ENCODE measurements at places on chromosomes 6 and 20.

DNA sequence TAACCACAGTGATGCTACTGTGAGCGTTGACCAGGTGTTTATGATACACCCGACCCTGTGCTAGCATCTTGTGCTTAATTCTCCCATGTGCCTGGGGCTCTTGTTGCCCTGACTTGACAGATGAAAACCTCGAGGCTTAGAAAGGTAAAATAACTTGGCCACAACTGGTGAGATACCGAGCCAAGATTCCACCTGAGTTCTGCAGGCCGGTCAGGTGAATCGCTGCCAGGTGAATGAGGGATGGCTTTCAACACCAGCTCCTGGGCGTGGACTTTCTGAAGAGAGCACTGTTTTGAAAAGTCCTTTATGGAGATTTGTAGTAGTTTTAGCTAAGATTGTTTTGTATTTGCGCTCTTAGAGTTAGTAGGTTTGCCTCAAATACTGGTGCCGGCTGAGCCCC is 12.2 kb upstream of the ZNF831 start:
- DNase-seq = no peak

- DNase-seq = no peak
Observed at GRCh38 chr6:126600258-126600916, 260.5 kb downstream of the CENPW start.

GRCh38 chr6:34036357-34037069 is 109.4 kb downstream of the GRM4 start:
- DNase-seq = no peak

- DNase-seq = peak; percentile 14
Observed at GRCh38 chr6:62528894-62529526, 243.0 kb upstream of the KHDRBS2 start.

GRCh38 chr20:10541668-10542411 is 106.7 kb downstream of the SLX4IP start:
- DNase-seq = no peak

DNA sequence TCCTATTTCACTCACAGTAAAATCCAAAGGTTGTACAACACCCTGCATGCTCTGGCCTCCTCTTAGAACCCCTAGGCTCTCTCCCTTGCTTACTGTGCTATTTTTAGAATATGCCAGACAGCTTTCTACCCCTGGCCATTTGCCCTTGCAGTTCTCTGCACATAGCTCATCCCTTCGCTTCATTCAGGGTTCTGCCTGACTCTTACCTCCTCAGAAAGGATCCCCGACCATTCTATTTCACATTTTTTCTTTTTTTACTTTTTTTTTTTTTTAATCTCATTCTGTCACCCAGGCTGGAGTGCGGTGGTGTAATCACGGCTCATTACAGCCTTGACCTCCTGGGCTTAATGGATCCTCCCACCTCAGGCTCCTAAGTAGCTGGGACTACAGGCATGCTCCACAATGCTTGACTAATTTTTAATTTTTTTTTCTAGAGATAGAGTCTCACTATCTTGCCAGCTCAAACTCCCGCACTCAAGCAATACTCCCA is 33.6 kb downstream of the COMMD7 start:
- DNase-seq = peak; percentile 29

DNA sequence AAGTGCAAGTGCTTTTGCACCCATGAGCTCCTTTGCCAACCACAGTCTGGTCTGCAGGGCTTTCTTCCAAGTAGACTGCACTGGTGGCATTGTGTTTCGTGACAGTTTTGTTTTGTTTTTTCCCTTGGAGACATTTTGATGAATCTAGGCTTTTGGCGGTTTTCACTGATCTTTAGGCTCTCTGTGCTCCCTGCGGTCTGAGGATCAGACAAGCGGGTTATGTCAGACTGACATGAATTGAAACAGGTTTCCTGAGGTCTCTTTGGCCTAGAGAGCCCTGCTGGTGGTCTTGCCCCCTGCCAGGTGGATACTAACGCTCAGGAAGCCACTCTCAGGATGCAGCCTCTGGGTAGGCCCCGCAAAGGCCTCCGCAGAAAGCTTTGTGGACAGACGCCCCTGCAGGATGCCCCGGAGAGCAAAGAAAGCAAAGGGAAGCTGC is 555.4 kb upstream of the AGPAT4 start:
- DNase-seq = no peak

GRCh38 chr6:170034294-170034693 is 256.6 kb downstream of the DLL1 start:
- DNase-seq = no peak

DNA sequence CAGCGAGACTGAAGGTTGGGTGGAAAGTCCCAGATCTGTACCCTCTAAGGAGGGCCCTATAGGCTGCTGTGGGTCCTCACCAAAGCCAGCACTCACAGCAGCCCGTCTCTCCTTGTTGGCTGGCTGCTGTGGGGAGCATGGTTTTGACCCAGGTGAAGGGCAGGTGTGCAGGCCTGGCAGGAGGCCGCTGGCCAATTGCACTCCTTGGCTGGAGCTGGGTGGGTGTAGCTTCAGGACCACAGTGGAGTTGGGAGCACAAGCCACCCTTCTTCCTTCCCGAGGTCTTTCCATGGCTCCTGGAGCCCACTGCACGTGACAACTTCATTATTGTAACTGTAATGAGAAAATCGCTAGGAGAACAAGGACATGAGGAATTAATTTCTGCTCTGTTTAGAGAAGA is 287.7 kb upstream of the FOXQ1 start:
- no peak for DNase-seq

DNA sequence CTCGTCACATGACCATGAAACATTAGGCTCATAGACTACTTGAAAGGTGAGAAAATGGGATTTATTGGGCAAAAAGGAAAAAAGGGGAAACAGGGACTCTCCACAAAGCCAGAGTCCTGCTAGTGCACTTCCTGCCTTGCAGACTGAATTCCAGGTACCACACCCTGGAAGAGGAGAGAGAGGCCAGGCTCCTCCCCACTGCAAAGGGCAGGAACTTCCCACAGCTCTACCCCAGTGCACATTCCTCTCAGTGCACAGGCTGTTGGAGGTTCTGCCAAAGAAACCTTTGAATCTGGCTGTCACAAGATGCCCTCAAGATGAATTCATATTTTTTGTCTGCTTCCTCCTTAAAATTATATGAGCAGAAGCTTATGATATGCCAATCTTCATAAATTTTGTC is 920.4 kb upstream of the GJE1 start:
- DNase-seq = no peak

- DNase-seq = peak; percentile 37
Observed at GRCh38 chr6:12288211-12288618, 1.9 kb upstream of the EDN1 start.

GRCh38 chr6:32679492-32679891 is 13.0 kb upstream of the HLA-DQB1 start:
- no peak for DNase-seq

GRCh38 chr6:169253337-169254238 is at the start of gene THBS2:
THBS2 (minus strand) TSS chr6:169253846; CDS start chr6:169250784, 3,062 bp downstream.
- no peak for DNase-seq

DNA sequence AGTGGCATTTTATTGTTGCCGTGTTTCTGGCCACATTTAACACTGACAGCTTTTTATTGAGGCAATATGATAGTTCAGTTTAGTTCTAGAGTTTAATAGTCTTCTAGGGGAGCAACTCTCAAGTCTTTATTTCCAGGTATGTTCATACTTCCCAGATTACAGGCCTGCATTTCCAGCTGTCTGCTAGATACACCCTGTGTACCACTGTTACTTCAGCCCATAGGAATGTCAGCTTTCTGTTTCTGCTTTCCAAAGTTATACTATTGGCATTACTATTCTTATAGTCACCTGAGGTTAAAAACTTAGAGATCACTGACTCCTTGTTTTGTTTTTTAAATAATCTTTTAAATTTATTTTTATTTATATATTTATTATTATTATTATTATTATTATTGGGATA is 7.6 kb downstream of the ZNF451 start:
- DNase-seq = no peak

- DNase-seq = no peak
Observed at GRCh38 chr6:11241154-11241792, 8.8 kb upstream of the NEDD9 start.
